ENCODE measurements at places on chromosomes 12 and 14. TPM values are rescaled to one million over a fixed set of nuclear protein-coding genes. Genes with fewer than 3 reads are reported as not detected.

The BATF gene
- total RNA-seq = 3.4 TPM

The KCNMB4 gene
- 10.3 TPM for total RNA-seq

The NUP37 gene
- 9.9 TPM for total RNA-seq

The ZFHX2 gene
- 1.8 TPM for total RNA-seq

The SOAT2 gene
- total RNA-seq = not detected

The SERPINA1 gene
- total RNA-seq = 20.2 TPM
